ENCODE measurements at places on chromosomes 12 and 14.

GRCh38 chr12:47736216-47736615 lies 10.9 kb upstream of the ENDOU start:
- DNase-seq: no peak

DNA sequence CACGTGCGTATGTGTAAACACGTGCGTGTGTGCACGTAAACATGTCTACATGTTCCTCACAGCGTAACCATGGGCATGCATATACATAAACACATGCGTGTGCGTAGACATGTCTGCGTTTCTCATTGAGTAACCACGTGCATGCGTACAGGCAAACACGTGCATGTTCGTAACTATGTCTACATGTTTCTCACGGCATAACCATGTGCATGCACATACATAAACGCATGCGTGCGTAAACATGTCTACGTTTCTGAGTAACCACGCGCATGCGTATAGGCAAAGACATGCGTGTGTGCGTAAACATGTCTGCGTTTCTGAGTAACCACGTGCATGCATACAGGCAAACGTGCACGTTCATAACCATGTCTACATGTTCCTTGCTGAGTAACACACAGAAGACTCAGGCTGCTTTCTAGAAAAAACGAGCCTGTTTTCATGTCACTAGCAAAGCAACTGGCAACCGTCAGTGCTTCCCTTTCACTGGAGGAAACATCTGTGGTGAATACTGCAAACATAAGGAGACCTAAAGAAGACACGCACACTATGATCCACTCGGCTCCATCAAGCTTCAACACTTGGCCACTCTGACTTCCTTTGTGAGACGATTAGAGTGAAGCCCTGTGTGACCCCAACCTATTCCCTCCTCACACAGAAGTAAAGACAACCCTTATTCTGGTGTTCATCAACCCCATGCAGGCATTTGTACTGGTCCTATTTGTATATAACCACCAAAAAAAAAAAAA lies 28.8 kb downstream of the POLE start:
- DNase-seq: no peak

DNA sequence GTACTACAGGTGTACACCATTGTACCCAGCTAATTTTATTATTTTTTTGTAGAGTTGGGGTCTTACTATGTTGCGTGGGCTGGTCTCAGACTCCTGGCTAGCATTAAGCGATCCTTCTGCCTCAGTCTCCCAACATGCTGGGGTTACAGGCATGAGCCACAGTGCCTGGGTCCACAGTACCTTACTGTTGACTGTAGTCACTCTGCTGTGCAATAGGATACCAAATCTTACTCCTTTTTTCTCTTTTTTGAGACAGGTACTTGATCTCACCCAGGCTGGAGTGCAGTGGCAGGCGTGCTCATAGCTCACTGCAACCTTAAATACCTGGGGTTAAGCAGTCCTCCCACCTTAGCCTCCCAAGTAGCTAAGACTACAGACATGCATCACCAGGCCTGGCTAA lies 25.6 kb downstream of the PSMA6 start:
- DNase-seq: no peak

- DNase-seq: no peak
These were observed 16.0 kb upstream of the MDM2 start for GRCh38 chr12:68791897-68792481.

DNA sequence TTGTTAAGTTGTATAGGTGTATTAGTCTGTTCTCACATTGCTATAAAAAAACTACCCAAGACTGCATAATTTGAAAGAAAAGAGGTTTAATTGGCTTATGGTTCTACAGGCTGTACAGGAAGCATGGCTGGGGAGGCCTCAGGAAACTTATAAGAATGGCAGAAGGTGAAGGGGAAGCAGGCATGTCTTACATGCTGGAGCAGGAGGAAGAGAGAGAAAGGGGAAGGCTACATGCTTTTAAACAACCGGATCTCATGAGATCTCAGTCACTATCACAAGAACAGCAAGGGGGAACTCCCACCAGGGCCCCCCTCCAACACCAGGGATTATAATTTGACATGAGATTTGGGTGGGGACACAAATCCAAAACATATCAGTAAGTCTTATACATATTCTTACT lies 60.5 kb upstream of the OR10AD1 start:
- no peak for DNase-seq

DNA sequence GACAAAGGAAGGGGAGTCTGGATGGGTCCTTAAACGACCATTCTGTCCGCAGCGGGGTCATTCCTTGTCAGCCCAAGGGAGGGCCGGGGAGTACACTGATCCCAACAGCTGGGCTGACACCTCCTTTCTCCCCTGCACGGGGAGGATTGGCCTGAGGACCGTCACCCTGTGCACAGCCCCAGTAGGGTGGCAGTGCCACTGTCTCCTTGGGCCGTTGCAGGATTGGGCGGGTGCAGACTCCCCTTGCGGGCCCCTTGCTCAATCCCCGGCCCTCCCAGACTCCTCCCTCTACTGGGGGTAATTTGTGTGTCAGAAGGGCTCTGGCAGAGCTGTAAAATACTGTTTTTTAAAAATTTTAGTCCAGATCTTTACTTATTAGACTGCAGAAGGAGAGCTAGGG lies 12.6 kb upstream of the AMN start:
- DNase-seq: no peak

GRCh38 chr14:55190906-55191202 lies 531 bp downstream of the DLGAP5 start:
- no peak for DNase-seq

GRCh38 chr14:102359341-102359740 lies 3.3 kb downstream of the CINP start:
- no peak for DNase-seq

- DNase-seq: no peak
These were observed 47.6 kb upstream of the RBM19 start for GRCh38 chr12:114013575-114014345.

DNA sequence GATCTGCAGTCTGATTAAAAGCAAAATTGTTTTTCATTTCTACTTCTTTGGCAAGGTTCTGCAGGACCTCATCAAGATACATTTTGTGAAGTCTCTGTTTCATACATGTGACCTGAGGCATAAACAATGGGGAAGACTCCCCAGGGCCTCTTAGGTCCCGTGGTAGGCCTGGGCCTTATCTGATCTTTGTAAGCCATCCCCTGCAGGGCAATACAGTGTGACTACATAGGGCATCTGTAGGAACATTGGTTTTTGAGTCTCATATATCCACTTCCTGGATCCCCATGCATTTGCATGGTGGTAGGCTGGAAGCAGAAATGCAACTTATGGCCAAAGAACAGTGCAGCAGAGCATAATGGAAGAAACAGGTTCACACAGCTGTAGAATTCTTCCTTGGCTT lies 6.0 kb downstream of the FAR2 start:
- no peak for DNase-seq

- no peak for DNase-seq
These were observed 27.1 kb upstream of the TCL1A start for GRCh38 chr14:95741038-95741490.

- DNase-seq: no peak
These were observed 92.5 kb downstream of the GPHN start for GRCh38 chr14:66600416-66600815.

DNA sequence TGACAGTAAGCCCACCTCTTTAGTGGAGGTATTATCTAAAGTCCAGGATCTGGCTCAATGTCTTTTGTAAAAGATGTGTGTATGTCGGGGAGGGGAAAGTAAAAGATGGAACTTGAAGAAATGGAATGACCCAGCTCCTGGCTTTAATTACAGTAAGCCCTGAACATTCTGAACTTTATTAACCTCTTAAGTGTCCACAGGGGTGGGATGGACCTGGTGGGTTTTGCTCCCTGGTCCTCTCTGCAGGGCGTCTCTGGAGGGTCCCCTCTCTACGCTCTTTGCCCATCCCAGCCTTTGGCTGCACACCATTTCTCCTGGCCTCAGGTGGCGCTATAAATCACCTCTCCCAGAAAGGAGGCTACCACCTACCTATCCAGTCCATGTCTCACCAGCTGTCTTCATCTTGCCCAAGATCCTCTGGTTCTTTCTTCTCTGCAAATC lies 3.7 kb upstream of the CISTR start:
- no peak for DNase-seq

GRCh38 chr12:11716794-11717518 lies 67.5 kb downstream of the ETV6 start:
- DNase-seq: no peak

DNA sequence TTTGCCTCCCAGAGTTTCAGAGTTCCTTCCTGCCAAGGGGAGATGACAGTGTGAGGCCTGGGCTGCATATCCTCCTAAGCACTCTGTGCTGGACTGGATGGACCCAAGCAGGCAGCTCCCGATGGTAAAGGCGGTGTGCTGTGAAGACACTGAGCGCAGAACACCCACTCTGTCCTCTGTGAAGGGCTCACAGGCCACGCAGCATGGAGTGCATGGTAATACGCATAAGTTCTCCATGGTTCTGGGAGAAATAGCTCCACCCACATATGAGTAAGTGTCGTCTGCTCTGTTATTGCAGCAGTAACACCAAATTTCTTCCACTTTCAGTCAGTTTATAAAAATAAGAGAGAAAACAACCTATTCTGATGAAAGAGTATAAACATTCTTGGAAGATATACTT lies 55.8 kb downstream of the TMEM30B start:
- DNase-seq: peak; percentile 19

All from T-helper 1 cell (primary cell).